Activated CD4-positive, alpha-beta T cell treated with anti-CD3 and anti-CD28 coated beads for 36 hours (primary cell): ENCODE measurements at places on chromosomes 3 and 15.

- peak overlapping the region; percentile 82 for H3K4me3 ChIP-seq
- H3K4me1 ChIP-seq: peaks cover 24% of the 10 kb centered on the region
- H3K27me3 ChIP-seq: peaks cover 8% of the 10 kb centered on the region
- peaks cover 4% of the 10 kb centered on the region for H3K36me3 ChIP-seq
- peak; percentile 7 for DNase-seq
These were observed 619 bp upstream of the CMTM8 start for GRCh38 chr3:32237670-32238452.

GRCh38 chr15:39920510-39921273 lies 626 bp upstream of the GPR176 start:
- H3K4me3 ChIP-seq: peak overlapping the region; percentile 73
- peak overlapping the region; percentile 73 for H3K27ac ChIP-seq
- peaks cover 29% of the 10 kb centered on the region for H3K4me1 ChIP-seq
- peak; percentile 93 for DNase-seq
- H3K27me3 ChIP-seq: peaks cover 19% of the 10 kb centered on the region

- no peak overlapping the region for H3K27ac ChIP-seq
- no peaks in the 10 kb centered on the region for H3K27me3 ChIP-seq
- H3K36me3 ChIP-seq: no peaks in the 10 kb centered on the region
- no peaks in the 10 kb centered on the region for H3K4me1 ChIP-seq
- no peak overlapping the region for H3K4me3 ChIP-seq
- no peak for DNase-seq
These were observed 222.7 kb upstream of the NAALADL2 start for GRCh38 chr3:174636451-174636850.

DNA sequence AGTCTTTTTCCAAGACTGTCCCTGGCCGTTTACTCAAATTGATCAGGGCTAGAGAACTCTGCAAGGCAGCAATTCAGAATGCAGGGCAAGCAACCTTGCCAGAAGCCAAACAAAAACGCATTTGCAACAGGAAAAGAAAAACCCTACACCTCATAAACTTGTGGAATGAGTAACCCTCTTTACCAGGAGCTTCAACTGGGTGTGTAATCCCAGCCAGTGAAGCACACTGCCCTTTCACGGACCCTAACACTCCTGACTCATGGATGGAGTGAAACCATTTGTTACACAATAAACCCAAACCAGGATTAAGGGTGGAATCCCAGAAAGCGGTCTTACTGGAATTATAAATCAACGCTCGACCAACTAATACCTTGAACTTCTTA lies 14.8 kb upstream of the LDHAL6B start:
- H3K27ac ChIP-seq: no peak overlapping the region
- no peak for DNase-seq
- H3K4me1 ChIP-seq: peaks cover 3% of the 10 kb centered on the region
- H3K36me3 ChIP-seq: no peaks in the 10 kb centered on the region
- H3K4me3 ChIP-seq: no peak overlapping the region

- H3K36me3 ChIP-seq: no peaks in the 10 kb centered on the region
- no peak for DNase-seq
- no peaks in the 10 kb centered on the region for H3K4me1 ChIP-seq
- no peak overlapping the region for H3K27ac ChIP-seq
- H3K27me3 ChIP-seq: no peaks in the 10 kb centered on the region
These were observed 777.7 kb downstream of the GBE1 start for GRCh38 chr3:80983753-80984152.

DNA sequence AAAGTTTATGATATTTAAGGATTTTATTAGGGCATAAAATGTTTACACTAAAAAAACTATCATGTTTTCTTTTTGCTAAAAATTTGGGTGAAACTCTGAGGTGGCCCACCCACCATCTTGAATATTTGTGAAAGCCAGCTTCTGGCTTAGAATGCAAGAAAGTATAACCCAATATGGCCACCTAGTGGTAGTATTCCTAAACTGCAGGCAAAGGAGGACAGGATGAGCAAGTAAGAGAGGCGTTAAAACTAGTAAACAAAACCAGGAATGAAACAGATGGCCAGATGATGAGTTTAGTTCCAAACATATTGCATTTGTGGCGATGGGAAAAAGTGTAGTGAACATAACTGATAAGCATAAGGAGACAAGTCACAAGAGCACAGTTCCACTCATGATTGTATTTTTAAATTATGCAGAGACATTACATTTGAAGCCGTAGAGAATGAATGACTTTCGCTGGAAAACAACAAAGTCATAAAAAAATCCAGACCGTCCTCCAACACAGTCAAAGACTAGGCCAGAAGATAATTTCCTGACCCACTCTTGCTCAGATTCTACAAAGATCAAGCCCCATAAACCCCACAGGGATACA lies 103.3 kb upstream of the PRTG start:
- H3K27ac ChIP-seq: no peak overlapping the region
- peaks cover 15% of the 10 kb centered on the region for H3K36me3 ChIP-seq
- no peaks in the 10 kb centered on the region for H3K4me1 ChIP-seq
- H3K4me3 ChIP-seq: no peak overlapping the region
- peak; percentile 52 for DNase-seq

DNA sequence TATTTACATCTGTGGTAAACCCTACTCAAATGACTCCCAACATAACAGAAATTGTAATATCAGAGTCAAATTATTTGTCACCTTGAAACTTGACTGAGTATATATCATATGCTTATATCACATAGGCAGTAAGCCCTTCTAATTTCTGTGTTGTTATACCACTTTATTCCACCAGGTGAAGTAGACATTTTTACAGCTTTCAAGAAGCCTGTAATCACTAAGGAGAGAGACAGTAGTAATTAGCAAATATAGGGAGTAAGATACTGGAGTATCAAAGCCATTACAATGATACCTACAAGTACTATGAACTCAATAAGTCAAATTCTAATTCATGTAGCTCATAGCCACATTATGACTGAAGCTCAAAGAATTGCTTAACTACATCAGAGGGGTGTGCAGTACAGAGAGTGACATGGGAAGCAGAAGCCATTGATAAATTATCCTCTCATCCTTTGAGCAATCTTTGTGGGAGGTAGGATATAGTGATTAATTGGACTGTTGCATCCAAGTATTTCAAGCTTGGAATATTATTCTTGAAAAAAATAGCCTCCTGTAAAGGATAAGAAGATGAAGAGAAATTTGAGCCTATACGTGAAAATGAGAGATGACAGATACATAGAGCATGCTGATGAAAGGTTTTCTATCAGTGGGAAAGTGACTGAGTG lies 1005.9 kb downstream of the ZPLD1 start:
- DNase-seq: no peak
- H3K27me3 ChIP-seq: no peaks in the 10 kb centered on the region
- no peaks in the 10 kb centered on the region for H3K36me3 ChIP-seq
- no peaks in the 10 kb centered on the region for H3K4me1 ChIP-seq
